ENCODE measurements at places on chromosomes 12 and 14.

DNA sequence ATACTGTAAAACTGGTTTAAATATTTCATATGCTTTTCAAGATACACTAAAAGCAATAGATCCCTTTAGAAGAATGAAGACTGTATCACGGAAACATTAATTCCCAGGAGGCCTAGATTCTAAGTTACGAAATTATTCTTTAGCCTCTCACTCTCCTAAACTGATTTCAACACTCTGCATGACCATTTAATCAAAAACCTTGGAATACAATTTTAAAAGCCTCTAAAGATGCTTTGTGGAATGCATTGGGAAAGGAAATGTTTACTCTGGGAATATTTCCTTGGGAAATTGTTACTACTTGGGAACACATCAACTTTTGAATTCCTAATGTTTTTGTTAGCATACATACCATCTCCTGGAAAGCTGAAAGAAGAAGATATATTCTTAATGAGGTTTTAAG, 255.7 kb upstream of the FAR2 start:
- no peak for DNase-seq

- no peak for DNase-seq
These were observed 70.9 kb upstream of the OTX2 start for GRCh38 chr14:56881181-56881580.

DNA sequence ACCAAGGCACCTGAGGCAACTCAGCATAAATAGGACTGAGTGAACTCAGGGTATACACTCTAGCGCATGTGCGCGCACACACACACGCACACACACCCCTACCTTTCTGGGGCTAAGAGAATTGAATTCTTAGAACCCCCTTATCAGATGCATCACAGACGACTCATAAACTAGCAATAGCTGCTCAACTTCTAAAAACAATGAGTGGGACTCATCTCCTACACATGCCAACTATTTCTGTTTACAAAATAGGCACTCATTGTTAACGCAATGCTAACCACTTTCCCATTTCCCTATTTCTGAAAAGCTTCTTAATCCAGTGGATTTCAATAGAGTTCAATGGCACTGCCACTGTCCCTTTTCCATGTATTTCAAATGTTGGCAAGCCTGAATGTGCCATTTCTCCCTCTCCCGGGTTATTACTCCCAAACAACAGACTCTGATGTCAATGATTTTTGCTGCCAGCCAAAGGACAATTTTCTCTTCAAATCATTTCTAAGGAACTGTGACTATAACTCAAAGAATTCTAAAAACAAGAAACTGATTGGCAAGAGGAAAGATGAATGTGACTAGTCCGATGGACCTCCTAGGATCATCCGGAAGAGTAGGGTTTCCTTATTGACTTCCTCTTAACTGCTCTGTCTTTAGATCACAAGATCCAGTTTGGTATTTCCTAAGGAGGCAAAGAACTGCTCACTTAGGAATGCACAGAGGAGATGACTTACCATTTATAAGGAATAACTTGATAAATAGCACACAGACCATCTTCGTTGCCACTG, 48.8 kb downstream of the SLC38A1 start:
- DNase-seq, result no peak

DNA sequence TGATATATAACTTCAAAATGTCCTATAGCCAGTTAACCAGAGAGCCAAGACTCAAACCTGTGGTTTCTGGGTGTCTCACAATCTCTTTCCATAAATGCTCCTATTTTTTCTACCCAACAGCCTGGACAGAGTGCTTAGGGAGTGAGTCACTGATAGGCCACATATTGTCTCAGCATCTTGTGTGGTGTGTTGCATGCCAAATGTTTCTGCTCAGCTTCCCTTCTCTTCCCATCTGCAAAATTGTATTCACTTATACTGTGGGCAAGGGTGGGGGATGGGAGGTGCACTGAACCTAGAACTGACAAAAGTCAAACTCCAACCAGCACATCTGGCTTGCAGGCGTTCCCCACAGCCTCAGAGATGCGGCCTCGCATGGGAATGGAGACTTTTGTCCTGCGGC, 123.3 kb downstream of the KCNA5 start:
- no peak for DNase-seq

- no peak for DNase-seq
These were observed 1385.8 kb upstream of the FLRT2 start for GRCh38 chr14:84144166-84144565.

DNA sequence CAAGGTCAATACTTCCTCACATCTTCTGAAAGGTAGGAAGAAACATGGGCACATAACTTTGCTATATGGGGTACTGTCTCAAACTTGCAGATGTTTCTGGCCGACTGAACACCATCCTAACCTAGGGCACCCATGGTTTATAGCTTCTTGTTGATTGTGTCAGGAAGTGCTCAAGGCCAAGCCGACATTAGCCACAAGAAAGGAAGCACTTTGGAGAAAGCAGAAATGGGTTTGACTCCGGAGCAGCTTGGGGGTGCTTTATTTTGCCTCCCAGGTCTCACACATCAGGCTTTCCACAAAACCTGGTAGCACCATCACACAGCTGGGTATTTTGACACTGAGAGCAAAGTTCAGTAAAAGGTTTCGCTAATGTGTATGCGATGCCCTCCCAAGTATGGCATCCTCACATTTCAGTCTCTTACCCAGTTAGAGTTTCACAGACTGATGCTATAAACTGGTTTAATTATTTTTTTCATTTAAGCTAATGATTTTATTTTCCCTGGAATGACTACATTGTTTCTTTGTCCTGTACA, 25.2 kb upstream of the BHLHE41 start:
- no peak for DNase-seq

- peak; percentile 79 for DNase-seq
These were observed 1.6 kb downstream of the TMEM121 start for GRCh38 chr14:105527826-105528585.

DNA sequence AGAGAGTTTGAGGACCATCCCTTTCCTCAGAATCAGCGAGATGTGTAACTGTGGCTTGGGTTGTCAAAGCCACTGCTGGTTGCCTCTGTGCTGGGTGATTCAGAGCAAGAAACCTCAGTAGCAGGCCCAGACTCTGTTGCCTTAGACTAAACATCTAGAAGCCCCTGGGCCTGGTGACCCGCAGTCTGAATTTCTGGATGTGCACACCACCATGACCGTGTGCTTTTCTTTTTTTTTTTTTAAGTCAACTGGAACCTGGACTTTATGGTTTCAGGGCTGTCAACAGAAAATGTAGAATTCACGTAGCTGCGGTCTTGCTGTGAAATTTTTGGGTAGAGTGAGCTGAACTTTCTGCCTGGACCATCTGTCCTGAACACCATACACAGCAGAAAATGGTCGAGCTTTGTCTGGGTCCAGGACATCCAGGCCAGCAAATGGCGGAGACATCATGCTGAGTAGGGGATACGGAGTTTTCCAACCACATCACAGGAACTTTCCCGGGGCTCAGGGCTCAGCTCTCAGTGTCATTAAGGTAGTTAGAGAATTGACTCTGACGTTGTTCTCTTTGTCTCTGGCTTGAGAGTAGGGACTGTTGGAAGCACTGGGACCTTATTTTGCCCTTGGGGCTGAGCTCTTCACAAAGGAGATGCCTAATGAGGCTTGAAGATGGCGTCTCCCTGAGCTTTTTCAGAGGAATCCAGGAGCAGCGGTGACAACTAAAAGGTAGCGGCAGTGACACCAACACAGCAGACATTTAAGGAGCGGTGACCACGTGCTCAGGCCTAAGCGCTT, 23.0 kb upstream of the BATF start:
- DNase-seq, result no peak

- no peak for DNase-seq
These were observed 51.4 kb downstream of the MRPL42 start for GRCh38 chr12:93518725-93519124.

DNA sequence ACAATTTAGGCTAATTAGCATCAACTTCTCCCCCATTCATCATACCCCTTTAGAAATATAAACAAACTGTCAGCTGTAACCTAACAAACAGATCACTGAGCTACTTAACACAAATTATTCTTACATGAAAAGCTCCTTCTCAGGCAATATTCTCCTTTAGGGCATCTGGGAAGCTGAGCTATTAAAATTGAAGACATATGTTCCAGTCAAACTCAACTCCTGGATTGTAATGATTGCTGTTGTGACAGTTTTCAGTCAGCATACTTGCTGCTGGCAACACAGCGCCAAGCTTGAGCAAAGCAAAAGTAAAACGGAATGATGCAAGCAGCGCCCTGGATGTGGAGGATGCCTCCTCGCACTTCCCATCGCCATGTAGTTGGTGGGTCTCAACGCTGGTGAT, 82.4 kb downstream of the SLC25A21 start:
- no peak for DNase-seq

DNA sequence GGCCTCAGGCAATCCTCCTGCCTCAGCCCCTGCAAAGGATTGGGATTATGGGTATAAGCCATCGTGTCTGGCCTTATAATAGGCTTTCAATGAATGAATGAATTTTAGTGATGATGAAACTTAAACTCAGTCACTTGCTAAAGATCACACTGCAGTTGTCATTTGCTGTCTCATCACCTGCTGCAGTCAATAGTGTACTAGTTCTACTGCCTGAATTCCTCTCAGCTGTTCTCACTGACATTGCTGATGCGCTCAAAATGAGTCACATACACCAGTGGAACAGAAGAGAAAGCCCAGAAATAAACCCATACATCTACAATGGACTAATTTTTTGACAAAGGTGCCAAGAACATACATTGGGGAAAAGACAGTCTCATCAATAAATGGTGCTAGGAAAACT, 5.6 kb upstream of the SYNJ2BP start:
- no peak for DNase-seq

- DNase-seq, result no peak
These were observed 135.9 kb downstream of the SYT1 start for GRCh38 chr12:79000501-79000900.

DNA sequence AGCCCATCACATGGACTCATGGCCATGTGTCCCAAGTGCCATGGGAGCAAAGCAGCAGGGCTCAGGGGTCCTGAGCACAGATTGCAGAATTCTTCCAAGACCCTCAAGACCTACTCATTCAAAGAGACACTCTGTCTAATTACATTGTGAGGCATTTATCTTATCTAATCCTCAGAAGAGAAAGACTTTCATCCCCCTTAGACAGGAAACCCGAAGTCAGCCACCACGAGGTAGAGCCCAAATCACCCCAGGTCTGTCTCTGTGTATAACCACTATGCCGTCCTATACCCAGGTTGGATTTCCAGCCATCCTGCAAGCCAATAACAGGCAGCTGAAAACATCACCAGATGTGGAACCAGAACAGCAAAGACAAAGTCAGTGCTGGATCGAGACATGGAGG, 8.9 kb upstream of the BCL11B start:
- DNase-seq, result no peak

GRCh38 chr14:55926007-55926406, 192.2 kb upstream of the PELI2 start:
- DNase-seq, result no peak

- DNase-seq, result no peak
These were observed 111.5 kb downstream of the SRGAP1 start for GRCh38 chr12:63955831-63956666.

DNA sequence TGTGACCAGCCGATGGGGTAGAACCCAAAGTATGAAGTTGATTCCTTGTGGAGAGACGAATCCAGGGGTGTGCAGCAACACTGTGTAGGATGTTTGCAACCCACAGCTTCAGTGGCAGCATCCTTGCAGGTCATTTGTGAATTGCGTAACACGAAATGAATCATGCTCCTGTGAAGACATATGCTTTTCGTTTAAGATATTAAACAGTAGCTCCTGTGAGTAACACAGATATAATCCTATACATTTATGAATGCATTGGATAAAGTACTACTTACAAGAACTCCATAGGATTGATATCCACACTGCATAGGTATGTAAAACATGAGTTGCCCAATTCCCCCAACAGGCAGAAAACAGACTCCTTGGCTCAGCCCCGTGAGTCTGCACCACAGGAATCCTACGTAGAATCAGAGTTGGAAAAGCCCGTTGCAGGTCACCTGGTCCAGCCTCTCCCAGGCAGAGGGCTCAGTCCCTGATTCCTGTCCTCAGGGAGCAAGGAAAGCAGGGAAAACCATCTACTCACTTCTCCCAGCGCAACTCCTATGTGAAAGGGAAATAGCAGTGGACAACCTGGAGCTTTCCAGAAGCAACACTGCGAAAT, 75.8 kb downstream of the GPATCH2L start:
- DNase-seq, result no peak

- no peak for DNase-seq
These were observed 17.4 kb upstream of the PYGL start for GRCh38 chr14:50961605-50962221.

- no peak for DNase-seq
These were observed 49.7 kb upstream of the ARHGAP5 start for GRCh38 chr14:32027255-32027939.

DNA sequence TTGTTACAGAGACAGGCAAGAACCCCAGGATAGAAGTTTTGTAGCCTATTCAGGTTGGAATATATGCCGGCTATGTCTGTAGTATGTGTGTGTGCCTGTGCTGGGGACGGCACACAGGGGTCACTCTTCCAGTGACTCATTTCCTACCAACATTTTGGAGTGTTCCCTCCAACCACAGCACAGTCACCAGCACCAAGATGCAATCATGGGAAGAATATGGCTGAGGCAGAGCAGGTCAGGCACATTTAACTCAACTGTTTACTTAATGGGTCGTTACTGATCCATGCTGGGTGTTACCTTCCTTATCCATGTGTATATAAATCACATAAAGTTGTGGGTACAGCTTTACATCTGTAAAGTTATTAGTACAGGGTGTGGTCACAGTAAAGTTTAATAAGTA, 178.3 kb downstream of the PRKD1 start:
- DNase-seq, result no peak

DNA sequence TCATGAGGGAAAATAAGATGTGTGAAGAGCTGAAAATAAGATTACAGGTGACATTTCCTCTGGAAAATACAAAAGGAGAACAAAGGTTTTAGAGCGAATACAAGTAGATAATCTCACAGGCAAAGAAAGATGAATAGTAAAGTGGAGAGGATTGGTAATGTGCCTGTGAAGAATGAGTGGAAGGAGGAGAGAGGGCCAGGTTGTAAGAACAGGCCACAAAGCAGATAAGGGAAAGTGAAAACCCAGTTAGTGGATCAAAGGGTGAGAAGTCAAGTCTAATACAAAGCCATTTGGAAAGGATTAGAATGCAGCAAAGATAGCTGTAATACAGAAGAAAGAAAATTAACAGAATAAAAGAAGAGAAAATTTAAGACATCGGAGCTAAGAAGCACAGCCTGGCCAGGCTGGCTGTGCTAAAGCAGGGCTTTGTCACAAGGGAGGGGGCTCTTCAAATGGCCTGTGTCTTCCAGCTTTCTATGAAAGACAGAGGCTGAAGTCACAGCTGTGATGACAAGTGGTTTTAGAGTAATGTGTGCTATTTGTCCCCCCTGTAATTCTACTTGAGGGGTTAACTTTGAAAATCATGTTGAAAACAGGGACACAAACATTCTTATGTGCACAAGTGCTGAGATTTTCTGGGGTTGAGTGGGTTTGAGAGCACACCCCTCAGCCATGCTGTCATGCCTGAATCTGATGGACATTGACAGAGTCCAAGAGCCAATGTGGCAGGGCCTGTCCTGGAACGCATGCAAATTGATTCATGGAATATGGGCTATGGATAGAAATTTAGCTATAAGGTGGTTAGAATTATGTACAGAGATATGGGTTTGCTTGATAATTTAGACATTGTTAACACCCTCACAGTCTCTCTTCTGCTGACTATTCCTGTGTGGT, 344.5 kb upstream of the NAV3 start:
- no peak for DNase-seq

- no peak for DNase-seq
These were observed 90.3 kb downstream of the FAR2 start for GRCh38 chr12:29239336-29239735.

Measured in naive B cell (primary cell).